ENCODE measurements at places on chromosomes 7 and 10. TPM values are rescaled to one million over a fixed set of nuclear protein-coding genes. Genes with fewer than 3 reads are reported as not detected.

Gene NCF1
- total RNA-seq = not detected

- peak; percentile 22 for DNase-seq
Measured at GRCh38 chr7:23622506-23622925, 25.3 kb downstream of the CCDC126 start.

Gene OR13A1
- total RNA-seq = not detected

GRCh38 chr7:28128608-28129007, 52.0 kb downstream of the JAZF1 start:
- DNase-seq = peak; percentile 52

GRCh38 chr7:116872026-116872425, 9.6 kb downstream of the CAPZA2 start:
- no peak for DNase-seq

- DNase-seq = no peak
Measured at GRCh38 chr7:68073701-68074100, 1077.1 kb downstream of the TYW1 start.

Gene DOCK4
- total RNA-seq = 43.6 TPM

DNA sequence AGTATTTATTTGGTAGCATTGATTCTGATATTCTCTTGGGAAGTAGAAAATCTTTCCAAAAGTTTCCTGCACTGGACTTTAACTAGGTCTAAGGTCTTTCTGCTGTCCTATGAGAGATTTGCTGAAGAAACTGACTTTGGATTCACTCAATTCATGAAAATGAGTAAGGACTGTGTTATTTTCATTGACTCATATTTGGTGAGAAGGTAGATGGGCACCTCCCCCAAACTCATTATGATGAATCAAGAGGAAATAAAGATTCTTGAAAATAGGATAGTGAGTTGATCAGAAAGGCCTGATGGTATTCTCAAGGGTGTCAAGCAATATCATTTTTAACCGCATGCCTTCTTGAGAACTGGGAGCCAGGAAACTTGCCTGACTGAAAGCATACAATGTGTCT, 110.3 kb downstream of the RNF133 start:
- DNase-seq = no peak

Gene SPDYE16
- total RNA-seq = not detected

- DNase-seq = no peak
Measured at GRCh38 chr10:132971448-132972148, 29.2 kb upstream of the CFAP46 start.

Gene SFRP4
- total RNA-seq = 0.43 TPM

Gene COL1A2
- 2,828 TPM for total RNA-seq

Gene SLC16A9
- under 0.01 TPM for total RNA-seq

DNA sequence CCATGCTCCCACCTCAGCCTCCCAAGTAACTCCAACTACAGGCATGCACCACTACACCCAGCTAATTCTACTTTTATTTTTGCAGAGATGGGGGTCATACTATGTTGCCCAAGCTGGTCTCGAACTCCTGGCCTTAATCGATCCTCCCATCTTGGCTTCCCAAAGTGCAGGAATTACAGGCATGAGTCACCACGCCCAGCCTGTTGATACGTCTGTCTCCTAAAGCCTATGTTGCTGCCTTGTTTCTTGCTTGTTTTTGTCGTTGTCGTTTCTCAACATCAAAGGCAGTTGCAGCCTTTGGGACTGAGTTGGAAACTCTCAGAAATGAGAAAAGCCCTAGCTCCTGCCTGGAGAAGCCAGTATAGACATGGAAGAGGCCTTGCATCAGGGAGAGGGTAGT, 49.9 kb downstream of the SORBS1 start:
- DNase-seq = no peak

DNA sequence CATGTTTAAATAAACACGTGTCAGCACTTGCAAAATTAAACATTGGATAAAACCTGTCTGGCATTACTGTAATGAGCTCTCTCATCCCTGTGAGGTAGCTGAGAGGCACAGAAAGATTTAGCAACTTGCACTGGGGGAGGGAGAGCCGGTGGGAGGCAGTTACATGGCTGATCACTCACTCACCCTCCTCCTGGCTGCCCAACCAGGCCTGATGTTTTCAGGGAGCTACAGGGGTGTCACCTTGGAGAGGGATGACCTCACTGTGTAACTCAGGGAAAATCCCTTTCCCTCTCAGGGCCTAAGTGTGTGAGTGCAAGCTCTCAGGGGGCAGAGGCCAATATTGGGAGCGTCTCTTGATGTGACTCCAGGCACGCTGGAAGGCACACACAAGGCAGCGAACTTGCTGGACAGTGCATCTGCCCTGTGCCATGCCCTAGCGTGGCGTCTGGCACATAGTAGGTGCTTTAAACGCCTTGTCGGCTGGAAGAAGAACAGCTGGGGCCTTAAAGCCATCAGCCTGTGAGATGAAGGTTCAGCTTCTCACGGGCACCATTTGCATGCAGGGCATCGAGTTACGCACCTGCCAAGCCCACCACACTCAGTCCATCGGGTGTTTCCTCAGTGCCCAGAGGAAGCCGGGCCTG, 51.1 kb downstream of the ELFN1 start:
- DNase-seq = no peak

Gene SLC18A3
- under 0.01 TPM for total RNA-seq

Gene PPP1R3C
- total RNA-seq = 109 TPM

Gene PDZD7
- total RNA-seq = 1.9 TPM

DNA sequence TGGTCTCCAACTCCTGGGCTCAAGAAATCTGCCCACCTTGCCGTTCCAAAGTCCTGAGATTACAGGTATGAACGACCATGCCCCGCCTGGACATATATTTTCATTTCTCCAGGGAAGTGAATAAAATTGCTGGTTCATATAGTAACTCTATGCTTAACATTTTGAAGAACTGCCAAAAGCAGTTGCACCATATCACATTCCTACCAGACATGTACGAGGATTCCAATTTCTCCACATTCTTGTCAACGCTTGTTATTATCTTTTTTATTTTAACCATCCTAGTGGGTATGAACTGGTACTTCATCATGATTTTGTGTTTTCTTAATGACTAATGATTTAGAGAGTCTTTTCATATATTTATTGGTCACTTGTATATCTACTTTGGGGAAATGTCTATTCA, 21.9 kb upstream of the CPN1 start:
- DNase-seq = peak; percentile 49

Gene UCN3
- not detected for total RNA-seq

DNA sequence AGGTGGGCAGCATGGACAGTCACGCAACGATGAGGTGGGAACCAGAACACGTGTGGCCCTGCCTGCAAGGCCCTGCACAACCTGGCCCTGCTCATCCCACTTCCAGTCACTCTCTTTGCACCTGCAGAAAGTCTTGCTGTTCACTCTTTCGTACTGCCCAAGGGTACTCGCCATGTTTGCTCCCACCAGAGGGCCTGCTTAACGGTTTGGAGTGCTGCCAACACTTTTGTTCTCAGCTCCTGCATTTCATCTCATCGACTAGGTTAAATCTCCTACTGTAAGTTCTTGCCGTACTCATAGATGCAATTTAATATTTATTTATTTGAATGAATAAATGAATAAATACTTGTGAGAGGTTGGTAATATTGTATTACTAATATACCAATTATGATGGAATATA, 315.3 kb downstream of the SDK1 start:
- no peak for DNase-seq

Gene PPRC1
- total RNA-seq = 23.5 TPM

DNA sequence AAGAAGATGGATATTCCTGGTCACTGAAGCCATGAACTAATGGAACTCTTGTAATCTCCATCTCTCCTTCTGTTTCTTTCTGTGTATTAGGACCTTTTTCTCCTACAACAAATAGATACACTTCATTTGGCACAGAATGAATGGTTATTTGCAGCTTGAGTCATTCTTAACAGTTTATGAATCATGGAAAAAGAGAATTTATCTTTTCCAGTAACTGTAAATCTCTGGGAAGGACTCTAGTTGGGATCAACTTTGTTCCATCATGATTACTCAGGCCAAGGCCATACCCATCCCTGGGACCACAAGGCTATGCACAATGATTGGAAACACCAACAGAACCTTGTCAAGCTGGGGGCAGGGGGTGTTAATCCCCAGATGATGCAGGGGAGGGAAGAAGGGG, 36.1 kb upstream of the MDFIC start:
- no peak for DNase-seq

Gene TMEM196
- not detected for total RNA-seq

GRCh38 chr7:117993377-117994003, 120.2 kb upstream of the CTTNBP2 start:
- peak; percentile 28 for DNase-seq

DNA sequence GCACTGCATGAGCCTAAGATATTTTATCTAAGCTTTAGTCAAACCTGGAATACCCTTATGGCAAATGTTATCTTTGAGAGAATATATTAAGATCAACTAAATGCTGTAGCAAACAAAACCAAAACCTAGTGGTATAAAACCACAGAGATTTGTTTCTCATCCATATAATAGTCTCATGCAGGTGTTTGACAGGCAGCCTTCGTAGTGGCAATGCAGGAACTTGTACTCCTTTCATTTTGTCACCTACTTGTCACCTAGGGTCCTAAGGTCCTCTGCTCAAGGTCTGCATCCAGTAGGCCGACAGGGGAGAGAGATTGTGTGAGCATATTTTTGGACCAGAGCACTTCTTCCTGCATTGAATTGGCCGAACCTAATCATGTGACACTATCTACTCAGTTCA, 352.6 kb downstream of the GPR37 start:
- no peak for DNase-seq

DNA sequence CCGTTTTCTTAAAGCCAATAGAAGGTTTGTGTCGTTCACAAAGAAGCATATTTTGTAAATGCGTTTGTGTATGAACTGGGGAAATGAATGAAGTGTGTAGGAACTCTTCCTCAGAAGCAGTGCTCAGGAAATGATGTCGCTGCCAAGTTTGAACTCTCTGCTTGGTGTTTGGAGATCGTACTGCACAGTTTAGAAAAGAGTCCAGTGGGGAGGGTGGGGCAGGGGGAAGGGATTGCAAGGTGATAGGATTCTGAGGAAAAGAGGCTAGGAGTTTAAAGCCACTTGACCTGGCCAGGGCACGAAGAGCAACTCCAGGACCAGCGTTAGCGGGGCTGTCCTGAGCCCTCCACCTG, 122.2 kb downstream of the CUBN start:
- DNase-seq = no peak

Gene MYPN
- total RNA-seq = 18.6 TPM

DNA sequence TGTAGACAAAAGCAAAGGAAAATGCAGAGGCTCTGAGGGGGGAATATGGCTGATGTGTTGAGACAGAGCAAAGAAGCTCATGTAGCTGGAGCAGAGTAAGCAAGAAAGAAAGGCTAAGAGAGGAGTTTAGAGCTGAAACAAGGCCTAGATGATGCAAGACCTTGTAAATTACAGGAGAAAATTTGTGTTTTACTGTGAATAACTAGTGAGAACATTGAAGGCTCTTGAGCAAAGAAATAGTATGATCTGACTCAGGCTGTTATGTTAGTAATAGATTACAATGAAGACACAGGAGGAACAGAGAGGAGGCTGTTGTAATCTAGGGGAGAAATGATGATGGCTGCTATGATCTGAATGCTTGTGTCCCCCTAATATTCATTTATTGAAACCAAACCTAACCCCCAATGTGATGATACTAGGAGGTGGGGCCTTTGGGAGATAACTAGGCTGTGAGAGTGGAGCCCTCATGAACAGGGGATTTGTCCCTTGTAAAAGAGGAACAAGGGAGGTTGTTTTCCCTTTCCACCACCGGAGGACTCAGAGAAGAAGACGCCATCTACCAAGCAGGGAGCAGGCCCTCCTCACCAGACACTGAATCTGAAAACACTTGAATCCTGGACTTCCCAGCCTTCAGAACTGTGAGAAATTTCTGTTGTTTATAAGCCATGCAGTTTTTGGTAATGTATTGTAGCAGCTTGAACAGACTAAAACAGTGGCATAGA, 394.9 kb downstream of the HTR7 start:
- DNase-seq = peak; percentile 44

- peak; percentile 34 for DNase-seq
Measured at GRCh38 chr10:33703501-33704213, 369.2 kb upstream of the NRP1 start.

- DNase-seq = no peak
Measured at GRCh38 chr10:88958721-88959120, 6.1 kb upstream of the ACTA2 start.

Gene IDE
- 41.6 TPM for total RNA-seq

DNA sequence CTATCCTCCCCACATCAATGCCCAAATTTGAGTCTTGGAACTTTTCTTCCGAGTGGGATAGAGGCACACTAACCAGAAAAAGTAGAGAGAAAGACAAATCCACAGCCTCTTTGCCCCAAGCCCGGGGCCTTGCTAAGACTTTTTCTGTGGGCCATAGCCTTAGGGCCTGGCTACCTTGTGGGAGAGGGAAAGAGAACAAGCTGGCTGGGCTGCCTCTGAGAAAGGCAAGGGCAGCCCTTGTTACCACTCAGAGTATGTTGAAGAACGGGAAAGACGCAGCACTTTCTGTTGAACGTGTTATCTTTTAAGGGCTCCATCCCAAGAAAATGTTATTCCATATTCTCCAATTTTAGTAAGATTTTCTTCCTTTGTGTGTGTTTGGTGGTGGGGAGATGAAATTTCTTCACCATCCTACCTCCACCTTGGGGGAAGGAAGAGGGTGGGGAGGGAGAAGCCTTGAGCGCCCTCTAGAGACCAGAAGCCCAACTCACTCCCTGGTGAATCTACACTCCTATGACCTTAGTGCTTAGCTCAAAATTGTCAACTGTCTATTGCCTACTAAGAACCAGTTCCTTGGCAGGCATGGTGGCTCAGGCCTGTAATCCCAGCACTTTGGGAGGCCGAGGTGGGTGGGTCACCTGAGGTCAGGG, 3.9 kb upstream of the NRF1 start:
- DNase-seq = no peak

GRCh38 chr7:120813546-120814252, 44.2 kb downstream of the TSPAN12 start:
- DNase-seq = no peak

Gene CDHR3
- 9.1 TPM for total RNA-seq

Gene NME8
- not detected for total RNA-seq

DNA sequence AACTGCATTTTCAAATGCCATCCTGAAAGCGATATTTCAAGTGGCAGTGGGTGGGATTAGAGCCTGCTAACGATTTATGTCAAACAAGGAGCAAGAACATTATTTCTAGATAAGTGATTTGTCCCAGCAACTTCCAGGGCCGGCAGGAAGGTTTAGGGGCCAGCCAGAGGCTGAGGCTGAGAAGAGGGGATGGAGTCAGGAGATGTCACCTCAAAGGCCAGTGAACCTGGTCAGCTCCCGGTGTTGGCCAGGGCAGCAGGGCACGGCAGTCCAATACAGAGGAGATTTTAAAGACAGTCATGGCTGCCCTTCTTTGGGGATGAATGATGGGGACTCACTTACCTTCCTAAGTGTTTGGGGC, 105.7 kb upstream of the PPIF start:
- DNase-seq = no peak

Gene TRIM50
- total RNA-seq = not detected
